ENCODE measurements at places on chromosomes 11 and 22.
A peak's percentile ranks its signal among the peaks of the same experiment; 100 is the strongest.

- DNase-seq = no peak
Measured at GRCh38 chr11:26761361-26761809, 39.5 kb upstream of the SLC5A12 start.

GRCh38 chr11:113974741-113975470 is at the start of gene HTR3A:
Gene HTR3A (plus strand): TSS chr11:113975108. CDS start chr11:113975326, 218 bp downstream.
- DNase-seq = no peak

DNA sequence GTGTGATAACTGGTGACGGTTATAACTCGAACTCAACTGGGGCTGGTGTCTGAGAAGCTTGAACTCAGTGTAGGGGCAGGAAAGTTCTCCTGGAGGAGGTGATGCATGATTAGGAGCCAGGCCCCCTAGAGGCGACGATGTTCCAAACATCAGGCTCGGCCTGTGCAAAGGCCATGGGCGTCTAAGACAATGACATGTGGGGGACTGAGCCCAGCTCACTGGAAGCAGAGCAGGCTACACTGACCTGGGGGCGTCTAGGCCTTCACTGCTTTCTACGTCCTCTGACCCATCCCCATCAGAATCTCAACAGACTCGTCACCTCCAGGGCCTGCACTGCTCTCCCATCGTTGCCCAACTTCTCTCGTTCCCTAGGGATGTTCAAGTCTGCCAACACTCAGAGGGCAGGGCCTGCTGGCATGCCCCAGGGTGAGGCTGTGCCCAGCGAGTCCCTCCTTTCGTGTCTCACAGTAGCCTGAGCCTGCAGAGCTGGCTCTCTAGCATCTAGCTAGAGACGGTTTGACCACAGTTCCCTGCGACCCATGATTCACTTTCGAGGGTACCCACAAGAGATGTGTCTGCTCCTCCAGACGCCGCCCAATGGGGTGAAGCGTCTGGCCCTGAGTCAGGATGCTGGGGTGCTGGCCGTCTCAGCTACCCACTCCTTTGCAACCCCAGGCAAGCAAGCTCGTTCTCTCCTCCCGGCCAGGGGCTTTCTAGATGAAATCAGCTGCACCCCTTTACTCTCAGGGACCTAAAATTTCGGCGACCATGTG is 1.1 kb upstream of the ATG16L2 start:
- DNase-seq = peak; percentile 35

DNA sequence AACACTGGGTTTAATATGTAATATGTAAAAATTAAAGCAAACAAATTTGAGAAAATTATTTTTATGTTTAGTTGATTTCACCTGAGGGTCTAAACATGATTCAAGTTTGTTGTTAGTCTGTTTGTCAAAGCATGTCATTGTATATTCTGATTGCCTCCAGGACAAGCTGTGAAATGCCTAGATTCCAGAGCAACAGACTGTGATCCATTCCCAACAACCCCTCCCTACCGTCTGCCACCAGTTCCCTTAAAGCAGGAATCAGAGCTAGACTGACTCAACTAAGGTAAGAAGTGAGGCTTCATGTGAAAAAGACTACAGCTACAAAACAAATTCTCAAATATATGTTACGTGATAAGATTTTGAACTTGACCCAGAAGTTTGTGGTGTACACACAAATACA is 304.2 kb downstream of the RAB38 start:
- DNase-seq = no peak

DNA sequence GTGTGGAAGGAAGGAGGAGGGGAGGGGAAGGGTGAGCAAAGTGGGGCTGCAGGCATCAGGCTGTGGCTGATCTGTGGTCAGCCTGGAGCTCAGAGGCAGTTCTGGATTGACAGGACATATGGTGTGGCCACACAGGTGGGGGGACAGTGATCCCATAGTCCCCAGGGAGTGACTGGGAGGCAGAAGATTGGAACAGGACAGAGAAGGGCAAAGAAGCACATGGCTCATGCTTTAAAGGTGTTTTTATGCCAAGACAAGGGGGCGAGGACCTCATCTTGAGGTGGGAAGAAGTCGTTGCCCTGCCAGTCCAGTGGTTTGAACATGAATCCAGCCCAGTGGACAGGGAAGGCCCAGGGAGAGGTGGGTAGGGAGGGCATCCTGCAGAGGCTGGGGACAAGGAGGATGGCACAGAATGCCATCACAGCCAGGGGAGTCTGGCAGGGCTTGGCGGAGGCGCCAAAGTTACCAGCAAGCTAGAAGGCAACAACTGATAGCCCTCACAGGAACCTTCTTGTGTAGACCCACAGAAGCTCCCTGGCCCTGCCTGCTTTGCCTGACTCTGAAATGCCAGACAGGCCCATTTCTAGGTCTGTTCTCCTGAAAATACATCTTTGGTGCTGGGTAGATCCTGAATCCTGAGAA is 3.1 kb downstream of the BET1L start:
- DNase-seq = no peak

DNA sequence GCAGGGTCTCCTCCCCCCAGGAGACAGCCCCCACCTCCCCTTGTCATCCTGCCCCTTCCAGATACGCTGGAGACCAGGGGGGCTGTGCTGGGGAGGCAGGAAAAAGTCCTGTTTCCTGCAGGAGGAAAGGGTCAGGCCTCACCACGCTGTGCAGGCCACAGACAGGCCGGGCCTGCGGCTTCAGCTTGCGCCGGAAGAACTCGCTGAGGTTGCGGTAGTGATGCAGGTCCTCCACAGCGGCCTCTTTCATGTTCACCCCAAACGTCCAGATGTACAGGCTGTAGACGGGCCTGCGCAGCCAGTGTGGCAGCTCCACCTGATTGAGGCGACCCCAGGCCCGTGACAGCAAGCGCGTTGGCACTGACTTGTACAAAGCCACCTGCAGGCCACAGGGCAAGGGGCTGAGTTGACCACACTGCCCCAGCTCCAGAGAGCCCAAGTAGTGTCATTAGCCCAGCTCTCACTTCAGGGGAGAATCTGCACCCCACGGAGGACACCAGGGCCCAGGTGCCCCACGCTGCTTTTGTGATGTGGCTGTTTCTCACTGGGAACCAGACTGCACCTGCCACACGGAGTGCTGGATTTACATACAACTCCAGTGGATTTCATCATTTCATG is 40.4 kb downstream of the PISD start:
- DNase-seq = no peak

DNA sequence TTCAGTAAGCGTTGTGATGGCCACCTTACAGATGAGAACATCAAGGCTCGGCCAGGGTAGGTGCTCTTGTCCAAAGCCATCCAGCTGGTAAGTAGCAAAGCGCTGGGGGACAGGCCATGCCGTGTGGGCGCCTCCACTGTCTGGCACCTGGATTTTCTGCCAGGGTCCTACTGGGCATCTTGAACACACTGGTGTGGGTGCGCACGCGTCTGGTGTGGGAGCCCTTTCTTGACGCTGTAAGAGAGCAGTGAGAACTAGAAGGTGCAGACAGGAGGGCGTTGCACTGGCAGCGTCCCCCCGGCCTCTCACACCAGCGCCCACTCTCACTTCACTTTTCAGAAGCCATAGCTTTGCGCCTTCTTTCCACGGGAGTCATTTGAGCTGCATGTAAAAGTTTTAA is 296.6 kb downstream of the TBC1D22A start:
- no peak for DNase-seq

GRCh38 chr22:19514831-19515565 is 9.2 kb downstream of the CLDN5 start:
- no peak for DNase-seq

DNA sequence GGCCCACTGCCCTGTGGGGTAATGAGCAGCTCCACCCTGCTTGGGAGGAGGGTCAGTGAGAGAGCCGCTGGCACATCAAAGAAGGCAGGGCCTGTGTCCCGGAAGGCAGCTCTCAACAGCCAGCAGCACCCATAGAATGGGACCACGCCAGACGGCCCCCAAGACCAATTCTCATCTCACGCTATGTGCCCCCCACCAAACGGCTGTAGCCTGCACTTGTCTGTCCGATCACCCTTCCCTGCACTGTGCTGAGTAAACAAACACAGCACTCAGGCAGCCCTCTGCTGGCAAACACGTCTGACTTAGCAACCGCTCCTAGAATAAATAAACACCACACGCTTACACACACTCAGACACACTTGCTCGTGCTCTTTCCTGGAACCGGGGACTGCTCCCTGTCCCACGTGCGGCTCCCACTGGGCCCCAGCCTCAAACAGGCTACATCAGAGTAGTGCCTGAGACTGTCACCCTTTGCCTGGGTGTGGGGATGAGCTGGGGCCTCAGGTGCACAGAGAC is 53.2 kb upstream of the CDON start:
- no peak for DNase-seq

DNA sequence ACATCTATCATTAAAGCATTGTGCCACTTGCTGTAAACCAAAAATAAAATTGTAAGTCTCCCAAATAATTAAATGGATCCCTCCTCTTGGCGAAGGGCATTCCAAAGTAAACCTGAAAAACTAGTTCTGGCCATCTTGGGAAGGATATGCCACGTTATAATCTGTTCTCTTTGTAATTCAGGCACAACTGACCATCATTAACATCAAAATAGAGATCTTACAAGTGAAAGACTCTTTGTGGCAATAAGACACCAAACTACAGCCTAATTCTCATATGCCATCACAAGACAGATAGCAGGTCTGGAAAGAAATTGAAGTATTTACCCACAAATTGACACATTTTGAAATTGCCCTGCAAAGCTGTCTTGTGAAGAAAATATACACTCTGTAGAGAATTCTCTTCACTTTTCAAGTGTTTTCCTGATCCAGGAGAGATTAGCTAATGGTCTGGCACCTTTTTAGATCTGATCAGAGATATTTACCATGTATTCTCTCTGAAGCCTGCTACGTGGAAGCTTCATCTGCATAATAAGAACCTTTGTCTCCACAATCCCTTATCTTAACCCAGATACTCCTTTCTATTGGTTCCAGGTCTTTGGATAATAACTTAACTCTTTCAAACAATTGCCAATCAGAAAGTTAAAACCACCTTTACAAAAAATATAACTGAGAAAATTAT is 630.4 kb upstream of the CCDC179 start:
- no peak for DNase-seq

DNA sequence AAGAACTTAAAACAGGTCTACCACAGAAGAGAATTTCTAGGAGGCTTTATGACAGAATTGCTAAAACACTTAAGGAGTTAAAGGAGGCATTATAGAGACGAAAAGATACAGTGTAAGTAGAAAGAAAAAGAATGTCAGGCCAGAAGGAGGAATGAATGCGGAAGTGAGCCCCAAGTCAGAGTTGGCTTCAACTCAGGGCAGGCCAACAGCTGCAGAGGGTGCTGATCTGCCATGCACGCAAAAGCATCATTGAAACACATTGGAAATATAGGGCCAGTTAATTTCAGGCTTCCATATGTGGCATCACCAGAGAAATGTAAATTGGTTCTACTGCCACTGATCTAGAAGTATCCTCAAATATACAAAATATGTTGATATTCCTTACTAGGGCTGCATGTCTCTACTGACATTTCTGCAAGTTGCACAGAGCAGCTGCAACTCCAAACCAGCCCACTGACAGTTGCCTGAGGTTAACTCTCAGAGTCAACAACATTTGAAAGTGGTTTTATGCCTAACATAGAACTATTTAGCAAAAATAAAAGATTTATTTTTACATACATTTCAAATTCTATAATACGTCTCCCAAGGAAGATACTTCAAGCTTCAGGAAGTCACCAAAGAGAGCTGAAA is 324.1 kb downstream of the C11orf87 start:
- no peak for DNase-seq

- DNase-seq = no peak
Measured at GRCh38 chr11:24543771-24544170, 46.9 kb downstream of the LUZP2 start.

- DNase-seq = no peak
Measured at GRCh38 chr11:64379160-64379559, 20.2 kb downstream of the RPS6KA4 start.

All from activated naive CD4-positive, alpha-beta T cell (primary cell).